CD4-positive, alpha-beta T cell treated with Interleukin-17A for 1 hour (primary cell): ENCODE measurements at places on chromosomes 6 and 20.
A peak's percentile ranks its signal among the peaks of the same experiment; 100 is the strongest.

- no peak for DNase-seq
Measured at GRCh38 chr6:56984361-56984760, 29.5 kb downstream of the BEND6 start.

- no peak for DNase-seq
Measured at GRCh38 chr20:61436283-61436666, 184.2 kb downstream of the CDH4 start.

DNA sequence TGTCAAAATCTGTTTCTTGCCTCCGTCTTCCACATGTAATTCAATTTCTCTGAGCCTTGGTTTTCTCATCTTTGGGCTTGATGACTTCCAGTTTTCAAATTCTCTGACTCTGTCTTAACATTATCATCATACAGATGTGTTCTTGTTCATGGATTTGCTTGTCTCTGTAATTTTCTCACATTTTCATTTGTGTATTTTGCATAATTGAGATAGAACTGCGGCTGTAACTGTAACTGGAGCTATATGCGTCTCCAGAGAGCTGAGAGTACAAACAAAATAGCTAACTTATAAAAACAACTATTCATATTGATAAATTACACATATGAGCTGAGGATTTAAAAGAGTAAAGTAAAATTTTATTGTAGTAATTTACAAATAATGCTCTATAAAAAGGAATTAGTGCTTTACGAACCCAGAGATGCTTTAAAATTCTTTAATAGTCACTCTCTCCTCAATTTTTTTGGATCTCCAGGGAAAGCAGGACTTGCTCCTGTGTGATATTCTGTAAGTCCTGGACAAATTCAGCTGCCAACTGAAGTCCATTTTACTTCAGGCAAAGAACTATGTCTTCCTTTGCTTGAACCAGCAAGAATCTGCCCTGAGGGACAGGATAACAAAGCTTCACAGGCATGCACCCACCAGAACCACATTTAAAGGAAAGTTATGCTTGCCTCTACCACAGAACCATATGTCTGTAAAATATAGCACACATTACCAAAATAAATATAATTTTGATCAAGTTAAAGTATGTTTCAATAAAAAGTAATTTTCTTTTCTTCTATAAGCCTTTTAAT lies 288.3 kb downstream of the KHDC1L start:
- DNase-seq, result no peak

GRCh38 chr6:141041596-141042087 lies 1091.1 kb upstream of the GJE1 start:
- no peak for DNase-seq

DNA sequence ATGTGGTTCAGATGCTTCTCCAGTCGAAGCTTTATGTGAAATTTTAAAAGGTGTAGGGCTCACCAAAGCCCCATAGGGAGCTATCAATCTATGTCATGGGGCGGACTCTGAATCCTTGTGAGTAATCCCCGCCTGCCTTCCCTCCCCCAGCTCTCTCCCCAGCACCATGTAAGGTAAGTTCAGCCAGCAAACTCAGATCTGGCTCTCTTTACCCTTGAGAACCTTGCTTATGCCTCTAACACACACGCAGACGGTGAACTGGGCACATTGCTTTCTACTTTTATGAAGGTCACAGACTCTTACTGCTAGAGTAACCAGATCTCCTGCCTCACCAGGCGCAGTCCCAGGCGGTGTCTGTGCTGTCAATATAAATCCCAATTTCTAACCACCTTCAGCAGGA lies 82.6 kb upstream of the CNKSR3 start:
- no peak for DNase-seq

- no peak for DNase-seq
Measured at GRCh38 chr6:113505084-113505699, 352.0 kb upstream of the MARCKS start.

DNA sequence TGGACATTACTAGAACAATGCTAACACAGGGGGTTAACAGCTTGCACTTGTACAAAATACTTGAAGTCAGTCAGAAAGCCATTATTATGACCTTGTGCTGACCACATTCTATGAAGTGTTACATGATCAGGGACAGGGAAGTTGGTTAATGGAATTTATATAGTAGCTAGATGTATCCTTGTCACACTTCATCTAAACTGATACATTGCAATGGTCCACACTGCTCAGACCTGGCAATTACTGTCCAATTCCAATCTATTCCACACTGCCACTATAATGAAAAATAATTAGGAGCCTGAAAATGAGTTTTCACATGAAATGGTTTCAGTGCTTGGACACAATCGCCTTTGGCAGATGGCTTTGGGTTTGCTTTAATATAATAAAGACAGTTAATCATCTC lies 850.8 kb downstream of the EPHA7 start:
- no peak for DNase-seq

DNA sequence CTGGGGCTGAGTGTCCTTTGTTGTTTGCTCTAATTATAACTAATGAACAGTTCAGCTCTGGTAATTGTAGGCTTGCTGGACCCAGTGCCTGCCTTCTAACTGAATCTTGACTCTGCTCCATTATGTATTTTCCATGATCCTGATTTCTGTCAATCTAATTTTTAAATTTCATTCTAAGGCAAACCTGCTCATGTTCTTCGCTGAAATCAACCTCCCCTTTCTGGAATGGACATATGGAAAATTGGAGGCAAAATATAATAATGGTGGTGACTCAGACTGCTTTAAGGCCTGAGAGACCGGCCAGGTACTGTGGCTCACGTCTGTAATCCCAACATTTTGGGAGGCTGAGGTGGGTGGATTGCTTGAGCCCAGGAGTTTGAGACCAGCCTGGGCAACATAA lies 182.7 kb upstream of the AKAP12 start:
- DNase-seq, result no peak

GRCh38 chr20:12012241-12013222 lies 94.8 kb downstream of the BTBD3 start:
- peak; percentile 18 for DNase-seq

DNA sequence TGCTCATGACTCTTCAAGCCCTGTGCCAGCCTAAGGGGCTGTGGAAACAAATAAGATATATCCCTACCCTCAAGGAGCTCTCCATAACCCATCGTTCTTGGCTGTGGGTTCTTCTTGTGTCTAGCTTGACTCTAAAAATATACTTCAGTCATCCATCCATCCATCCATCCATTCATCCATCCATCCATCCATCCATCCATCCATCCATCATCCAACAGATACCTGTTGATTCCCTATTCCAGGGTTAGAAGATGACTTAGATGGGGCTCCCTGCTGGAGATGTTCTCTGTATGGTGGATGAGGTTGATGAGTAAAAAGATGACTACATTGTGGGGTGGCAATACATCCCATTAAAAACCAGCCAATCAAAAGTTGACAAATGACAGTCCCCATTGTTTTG lies 23.5 kb downstream of the HCK start:
- DNase-seq, result no peak

GRCh38 chr20:61668065-61668650 lies 397.5 kb downstream of the TAF4 start:
- no peak for DNase-seq

DNA sequence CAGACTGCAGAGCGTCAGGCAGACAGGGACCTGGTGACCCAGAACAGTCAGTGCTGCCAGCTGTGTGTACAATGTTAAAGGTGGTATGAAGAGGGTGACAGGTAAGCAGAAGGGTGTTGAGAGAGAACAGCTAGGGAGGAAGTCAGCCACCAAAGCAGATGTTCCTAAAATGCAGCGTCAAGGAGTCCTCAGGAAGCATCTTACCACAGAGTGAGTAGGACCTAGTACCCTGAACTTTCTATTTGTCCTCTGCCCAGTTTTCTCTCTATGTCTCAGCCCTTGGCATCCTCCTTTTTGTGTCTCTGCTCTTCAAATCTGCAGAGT lies 14.2 kb downstream of the STMND1 start:
- no peak for DNase-seq

GRCh38 chr6:165668951-165669350 lies 5.9 kb upstream of the PDE10A start:
- no peak for DNase-seq

- no peak for DNase-seq
Measured at GRCh38 chr6:112160745-112161144, 73.4 kb downstream of the FAM229B start.

DNA sequence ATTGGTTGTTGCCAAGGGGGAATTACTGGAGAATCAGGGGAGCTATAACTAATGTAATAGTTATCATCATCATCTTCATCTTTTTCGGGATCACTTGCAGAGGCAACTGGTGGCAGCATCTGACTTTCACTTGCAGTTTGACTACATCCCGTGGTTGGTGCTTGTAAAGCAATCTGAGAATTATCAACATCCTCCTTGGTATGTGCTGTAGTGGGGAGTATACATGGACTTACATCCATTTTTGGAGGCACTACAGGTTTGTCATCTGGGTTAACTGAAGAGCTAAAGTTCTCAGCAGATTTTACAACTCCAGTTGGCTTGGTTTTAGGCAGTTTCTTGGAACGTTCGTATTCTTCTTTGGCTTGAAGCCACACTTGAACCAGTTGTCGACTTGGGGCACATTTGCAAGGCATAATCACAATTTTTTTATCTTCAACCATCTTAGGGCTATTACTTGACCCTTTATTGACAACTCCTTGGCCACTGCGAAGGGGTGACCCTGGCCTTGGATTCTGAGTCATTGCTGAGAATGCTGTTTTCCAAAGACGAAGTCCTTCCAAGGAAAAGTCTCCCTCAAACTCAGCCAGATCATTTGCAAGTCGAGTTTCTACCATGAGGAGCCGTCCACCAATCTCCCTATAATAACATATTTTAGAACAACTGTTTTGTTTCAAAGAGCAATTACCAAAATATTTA lies 115.5 kb downstream of the REV3L start:
- DNase-seq, result no peak

DNA sequence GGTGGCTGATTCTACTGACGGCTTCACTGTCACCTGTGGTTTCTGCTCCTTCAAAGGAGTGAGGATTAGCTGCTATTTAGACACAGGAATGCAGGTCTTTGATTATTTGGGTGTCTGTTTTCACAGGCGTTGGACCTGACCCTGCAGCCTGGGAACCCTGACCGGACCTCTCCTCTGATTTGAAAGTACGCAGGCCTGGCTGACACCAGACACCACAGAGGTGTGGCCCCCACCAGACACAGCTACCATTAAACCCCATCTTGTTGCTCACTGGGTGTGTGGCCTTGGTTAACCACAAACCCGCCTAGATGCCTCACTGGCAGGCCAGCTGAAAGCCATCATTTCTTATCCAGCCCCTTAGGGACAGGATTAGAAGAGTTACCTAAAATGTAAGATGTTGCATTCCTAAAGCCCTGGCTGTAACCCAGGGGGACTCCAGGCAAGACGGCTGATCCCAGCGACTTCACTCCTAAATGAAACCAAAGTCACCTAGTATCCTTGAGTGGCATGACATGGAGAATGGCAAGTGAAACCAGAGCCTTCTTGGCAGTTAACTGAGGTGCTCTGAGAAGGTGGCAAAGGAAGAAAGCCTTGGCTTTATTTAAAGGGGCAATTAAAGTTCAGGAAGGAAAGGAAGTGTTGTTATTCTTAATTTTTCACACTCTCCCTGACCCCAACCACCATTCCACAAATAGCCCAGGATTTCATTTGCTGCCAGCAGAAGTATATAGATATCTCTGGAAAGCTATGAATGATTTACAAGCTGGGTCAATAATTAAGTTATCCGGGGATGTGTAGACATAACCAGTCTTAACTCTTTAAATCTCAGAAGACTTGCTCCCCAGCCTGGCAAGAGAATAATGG lies 169.9 kb downstream of the QRSL1 start:
- DNase-seq, result no peak

DNA sequence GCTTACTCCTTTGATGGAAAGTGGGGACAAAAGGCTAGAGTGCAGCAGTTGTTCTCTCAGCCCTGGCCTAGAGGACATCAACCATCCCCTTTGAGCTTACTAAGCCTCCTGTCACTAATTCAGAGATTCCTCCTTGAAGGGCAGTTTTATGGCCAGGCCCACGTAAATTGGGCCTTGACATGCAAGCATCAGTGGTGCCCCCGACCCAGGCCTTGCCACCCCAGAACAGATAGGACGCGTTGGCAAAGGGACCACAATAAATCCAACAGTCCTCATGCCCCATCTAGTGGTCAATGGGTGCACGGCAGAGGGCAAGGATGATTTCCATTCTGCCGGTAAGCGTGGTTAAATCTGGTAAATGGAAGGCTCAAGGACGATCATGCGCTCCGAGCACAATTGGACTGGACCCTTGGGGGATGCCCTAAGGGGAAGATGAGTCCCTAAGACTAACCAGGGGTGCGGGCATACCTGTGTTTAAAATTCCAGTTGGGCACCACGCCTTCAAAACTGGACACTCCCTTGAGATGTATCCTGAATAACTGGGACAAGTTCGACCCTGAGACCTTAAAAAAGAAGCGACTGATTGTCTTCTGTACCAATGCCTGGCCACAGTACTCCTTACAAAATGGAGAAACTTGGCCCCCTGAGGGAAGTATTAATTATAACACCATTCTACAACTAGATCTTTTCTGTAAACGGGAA lies 32.6 kb downstream of the CEP85L start:
- peak; percentile 75 for DNase-seq

DNA sequence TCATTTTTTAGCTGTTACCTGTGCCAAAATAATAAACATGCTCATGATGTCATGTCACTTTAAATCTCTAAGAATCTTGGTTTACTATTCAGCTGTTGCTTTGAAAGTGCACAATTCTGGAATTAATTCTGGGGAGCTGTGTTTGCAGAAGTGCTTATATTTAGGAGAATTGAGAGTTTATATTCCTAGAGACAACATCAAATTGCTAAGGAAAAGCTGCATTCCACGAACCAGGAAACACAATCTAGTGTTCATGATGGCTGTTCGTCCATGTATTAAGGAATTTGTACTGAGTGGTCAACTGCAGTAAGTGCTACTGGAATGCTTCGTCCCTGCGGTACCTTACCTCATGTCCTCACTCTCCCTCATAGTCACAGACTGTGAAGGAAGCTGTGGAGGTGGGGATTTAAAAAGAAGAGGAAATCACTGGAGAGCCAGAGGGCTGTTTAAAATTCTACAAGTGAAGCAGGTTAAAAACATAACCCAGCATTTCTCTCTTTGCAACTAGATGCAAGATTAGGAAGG lies 161.0 kb downstream of the TRMT11 start:
- no peak for DNase-seq

DNA sequence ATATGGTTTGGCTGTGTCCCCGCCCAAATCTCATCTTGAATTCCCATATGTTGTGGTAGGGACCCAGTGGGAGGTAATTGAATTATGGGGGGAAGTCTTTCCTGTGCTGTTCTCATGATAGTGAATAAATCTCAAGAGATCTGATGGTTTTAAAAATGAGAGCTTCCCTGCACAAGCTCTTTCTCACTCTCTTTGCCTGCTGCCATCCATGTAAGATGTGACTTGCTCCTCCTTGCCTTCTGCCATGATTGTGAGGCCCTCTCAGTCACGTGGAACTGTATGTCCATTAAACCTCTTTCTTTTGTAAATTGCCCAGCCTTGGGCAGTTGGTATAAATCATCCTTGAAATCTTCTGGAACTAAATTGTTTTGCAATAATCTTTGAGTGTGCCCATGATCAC lies 31.9 kb upstream of the TBX18 start:
- no peak for DNase-seq
